ENCODE measurements at places on chromosomes 16 and 17.

DNA sequence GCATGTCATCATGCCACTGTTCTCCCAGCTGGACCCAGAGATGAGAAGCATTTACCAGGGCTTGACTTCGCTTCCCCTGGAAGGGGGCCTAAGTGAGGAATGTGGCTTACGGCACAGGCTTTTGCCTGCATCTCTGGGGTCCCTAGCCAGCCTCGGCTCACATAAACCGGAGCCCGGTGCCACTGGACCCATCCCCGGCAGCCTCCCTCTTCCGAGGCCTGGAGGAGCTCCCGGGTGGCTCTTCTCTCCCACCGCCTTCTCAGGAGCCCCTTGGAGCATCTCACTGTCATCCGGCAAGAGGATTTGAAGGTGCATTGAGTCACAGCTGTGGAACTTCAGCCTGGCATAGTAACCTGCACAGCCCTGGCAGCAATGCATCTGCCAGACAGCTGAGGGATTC, 29.9 kb upstream of the TBX2 start:
- DNase-seq: no peak

GRCh38 chr16:83433201-83433600, 374.6 kb upstream of the HSBP1 start:
- no peak for DNase-seq

- DNase-seq: no peak
Observed at GRCh38 chr17:30716461-30717290, 107.8 kb downstream of the CRLF3 start.

GRCh38 chr16:48596326-48596725, 13.7 kb downstream of the N4BP1 start:
- peak; percentile 68 for DNase-seq

GRCh38 chr17:80331820-80332219, 71.2 kb downstream of the RNF213 start:
- no peak for DNase-seq

GRCh38 chr16:57348327-57348726, 10.3 kb upstream of the CCL22 start:
- DNase-seq: no peak

- DNase-seq: no peak
Observed at GRCh38 chr16:23634461-23635036, 6.6 kb downstream of the PALB2 start.

- DNase-seq: peak; percentile 96
Observed at GRCh38 chr16:85227084-85227945, 115.0 kb upstream of the CIBAR2 start.

- no peak for DNase-seq
Observed at GRCh38 chr17:50850640-50851039, 15.3 kb downstream of the WFIKKN2 start.

DNA sequence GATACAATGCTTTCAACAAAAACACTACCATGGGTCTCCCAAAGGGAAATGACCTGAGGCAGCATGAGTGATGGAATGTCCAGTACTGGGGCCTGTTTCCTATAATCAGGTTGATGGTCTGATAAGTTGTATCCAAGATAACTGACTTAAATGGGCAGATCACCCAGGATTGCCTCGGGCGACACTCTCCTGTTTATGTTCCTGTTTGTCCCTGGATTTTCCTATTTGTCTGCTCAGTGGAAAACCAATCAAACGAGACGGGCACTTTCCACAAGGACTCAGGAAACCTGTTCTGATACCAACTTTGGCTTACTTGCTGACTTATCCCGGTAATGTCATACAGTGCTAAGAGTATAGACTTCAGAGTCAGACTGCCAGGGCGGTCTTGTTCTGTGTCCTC, 27.4 kb downstream of the USP43 start:
- DNase-seq: no peak

DNA sequence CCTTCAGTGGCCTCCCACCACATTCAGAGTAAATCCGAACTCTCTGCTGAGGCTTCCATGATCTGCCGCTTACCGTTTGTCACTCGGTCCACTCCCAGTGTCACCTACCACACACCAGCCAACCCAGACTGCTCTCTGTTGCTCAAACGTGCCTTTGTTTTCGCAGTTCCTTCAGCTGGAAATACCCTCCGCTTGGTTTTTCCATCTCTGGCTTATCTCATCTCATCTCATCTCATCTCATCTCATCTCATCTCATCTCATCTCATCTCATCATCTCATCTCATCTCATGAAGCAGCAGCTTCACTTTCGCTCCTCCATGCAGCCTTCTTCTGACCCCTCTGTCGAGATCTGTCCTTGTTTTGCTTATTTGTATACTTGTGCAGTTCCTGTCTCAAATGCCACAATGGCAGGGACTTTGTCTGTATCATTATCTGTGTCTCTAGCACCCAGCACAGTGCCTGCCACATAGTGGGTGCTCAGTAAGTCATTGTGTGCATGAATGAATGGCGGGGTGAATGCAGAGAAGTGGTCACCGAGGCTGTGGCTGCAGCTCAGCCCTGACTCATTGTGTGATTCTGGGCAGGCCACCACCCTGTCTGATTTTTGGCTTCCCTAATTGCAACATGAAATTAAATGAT, 3.8 kb upstream of the SNX20 start:
- peak; percentile 64 for DNase-seq

GRCh38 chr16:52022980-52023379, 524.0 kb downstream of the TOX3 start:
- DNase-seq: no peak

- DNase-seq: peak; percentile 79
Observed at GRCh38 chr17:12859520-12859919, 70.2 kb downstream of the ARHGAP44 start.

DNA sequence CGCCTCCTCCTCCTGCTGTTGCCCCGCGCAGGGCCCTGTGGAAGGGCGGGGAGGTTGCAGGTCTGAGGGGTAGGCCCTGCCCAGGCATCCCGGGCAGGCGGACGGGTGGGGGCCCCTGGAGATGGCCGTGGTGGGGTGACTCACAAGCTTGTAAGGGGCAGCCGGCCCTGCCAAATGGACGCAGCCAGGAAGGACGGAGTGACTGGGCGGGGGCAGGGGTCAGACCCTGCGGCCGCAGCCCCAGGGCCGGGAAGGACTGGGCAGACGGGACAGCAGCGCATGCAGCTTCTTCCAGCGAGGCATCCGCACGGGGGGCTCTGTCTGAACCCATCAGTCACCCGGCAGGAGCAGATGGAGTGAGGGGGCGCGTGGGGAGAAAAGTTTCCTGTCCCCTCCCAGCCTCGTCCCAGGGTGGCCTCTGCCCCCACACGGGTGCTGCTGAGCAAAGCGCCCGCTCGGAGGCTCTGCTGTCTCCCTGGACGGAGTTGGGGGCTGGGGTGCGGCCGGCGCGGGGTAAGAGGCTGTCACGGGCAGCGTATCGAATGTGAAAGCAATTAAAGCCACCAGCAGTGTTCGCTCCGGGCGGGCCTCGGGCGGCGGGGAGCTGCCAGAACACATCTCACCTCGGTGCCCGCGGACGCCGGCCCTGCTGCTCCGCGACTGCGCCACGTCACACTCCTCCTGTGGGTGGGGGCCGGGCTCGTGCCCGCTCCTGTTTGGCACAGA, 5.4 kb upstream of the PRR35 start:
- no peak for DNase-seq

GRCh38 chr16:17939122-17939536, 397.4 kb downstream of the NPIPA8 start:
- peak; percentile 45 for DNase-seq

GRCh38 chr16:79381603-79382042, 218.9 kb downstream of the MAF start:
- DNase-seq: no peak

- DNase-seq: peak; percentile 37
Observed at GRCh38 chr17:6701719-6702118, 11.4 kb downstream of the SLC13A5 start.

GRCh38 chr16:76941113-76941512, 249.9 kb upstream of the MON1B start:
- DNase-seq: no peak

GRCh38 chr16:77406680-77407079, 28.2 kb downstream of the ADAMTS18 start:
- no peak for DNase-seq

DNA sequence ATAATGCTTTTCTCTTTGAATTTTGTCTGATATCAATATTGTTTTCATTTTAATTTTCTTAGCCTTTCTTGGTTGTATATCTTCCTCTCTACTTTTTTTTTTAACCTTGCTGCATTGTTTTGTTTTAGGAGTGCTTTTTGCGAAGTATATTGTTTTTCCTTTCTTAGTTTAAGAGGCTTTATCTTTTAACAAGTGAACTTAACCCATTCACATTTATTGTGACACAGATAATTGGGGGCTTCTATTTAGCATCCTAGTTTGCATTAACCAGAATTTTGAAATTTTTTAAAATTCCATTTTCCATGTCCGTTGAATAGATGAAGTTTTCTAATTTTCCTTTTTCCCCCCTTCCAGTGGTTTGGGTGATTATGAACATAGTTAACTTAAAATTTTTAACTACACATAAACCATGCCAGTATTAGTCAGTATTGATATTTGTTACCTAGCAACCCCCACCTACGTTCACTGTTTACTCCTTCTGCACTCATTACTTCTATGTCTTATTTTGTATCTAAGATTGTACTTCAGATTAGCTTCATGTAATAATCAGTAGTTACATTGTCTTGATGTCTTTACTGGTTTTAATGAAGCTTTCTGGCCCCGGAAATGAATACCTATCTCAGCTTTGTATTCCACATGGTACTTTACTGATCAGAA, 44.4 kb downstream of the TNRC6A start:
- no peak for DNase-seq

- no peak for DNase-seq
Observed at GRCh38 chr16:57741660-57742191, 6.2 kb downstream of the KATNB1 start.

- DNase-seq: no peak
Observed at GRCh38 chr17:49717371-49717861, 9.7 kb upstream of the SLC35B1 start.

- no peak for DNase-seq
Observed at GRCh38 chr17:36195434-36196130, 976 bp downstream of the CCL3L1 start.

- peak; percentile 93 for DNase-seq
Observed at GRCh38 chr16:49399594-49400364, 26.2 kb downstream of the C16orf78 start.
